ENCODE measurements at places on chromosomes 7 and 10.

DNA sequence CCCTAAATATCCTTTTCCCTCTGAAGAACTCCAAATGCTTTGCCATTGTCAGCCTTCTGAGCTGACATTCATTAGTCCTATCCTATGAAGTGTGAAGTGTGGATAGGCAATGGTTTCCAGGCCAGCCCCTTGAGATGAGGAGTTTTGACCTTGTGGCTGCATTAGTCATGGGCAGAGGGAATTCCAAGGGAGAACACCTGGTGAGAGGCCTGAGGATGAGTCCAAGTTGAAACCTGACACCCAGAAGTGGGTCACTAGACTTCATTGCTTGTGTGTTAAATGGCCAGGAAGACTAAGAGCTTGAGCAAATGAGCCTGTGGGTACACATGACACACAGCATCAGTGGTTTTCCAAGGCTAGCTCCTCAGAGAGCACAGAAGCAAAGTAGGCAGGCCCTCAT lies 260.8 kb downstream of the SKAP2 start:
- DNase-seq: no peak

DNA sequence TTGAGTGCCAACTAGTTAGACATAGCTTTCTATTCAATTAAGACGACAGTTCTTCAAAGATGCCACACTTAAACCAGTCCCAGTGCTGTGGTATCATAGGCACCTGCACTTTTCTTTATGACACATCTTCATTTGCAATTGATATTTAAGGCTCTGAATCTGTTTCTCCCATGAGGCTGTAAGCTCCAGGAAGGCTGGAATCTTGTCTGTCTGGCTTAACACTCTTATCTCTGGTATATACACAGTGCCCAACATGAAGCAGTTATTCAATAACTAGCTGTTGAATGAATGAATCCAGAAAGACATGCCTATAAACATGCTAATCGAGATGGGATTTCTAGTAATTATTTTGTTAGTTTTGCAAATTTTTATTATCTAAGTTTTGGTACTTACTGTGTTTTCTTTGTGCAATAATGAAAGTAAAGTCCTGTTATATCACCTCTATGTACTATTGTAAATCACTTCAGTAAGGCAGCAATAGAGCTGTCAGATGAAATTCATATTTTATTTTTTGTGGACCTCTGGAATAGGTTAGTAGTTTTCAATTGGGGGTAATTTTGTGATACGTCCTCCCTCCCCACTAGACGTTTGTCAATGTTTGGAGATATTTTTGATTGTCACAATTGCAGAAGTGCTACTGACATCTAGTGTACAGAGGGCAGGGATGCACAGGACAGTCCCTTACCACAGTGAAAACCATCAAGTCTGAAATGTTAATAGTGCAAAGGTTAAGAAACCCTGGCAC lies 51.3 kb upstream of the STEAP4 start:
- no peak for DNase-seq

GRCh38 chr7:141558544-141559183 lies 7.5 kb downstream of the AGK start:
- DNase-seq: no peak

GRCh38 chr7:30062587-30062986 lies 34.4 kb downstream of the PLEKHA8 start:
- DNase-seq: peak; percentile 7

DNA sequence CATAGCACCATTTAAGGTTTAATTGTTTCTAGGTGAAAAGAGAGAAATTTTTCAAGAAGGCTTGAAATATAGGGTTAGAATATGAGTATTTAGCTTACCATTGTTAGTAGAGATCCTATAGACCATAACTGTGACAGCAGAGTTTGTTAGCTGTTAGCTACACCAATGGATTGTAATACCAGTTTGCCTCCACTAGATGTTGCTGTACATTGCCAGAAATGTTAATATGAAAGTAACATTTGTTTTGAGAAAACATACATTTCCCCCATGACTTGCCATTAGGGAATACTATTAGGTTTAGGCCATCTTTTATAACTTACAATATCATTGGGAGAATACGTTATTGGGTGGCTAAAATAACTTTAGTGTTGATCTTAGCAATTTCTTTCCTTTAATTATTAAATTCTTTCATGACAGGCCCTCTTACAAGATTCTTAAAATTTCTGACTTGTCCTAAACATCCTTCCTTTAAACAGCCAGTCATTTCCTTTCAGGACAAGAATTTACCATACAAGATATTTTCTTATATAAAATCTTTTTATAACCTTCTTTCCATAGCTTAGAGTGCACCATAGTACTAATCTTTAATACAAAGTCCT lies 39.5 kb downstream of the ZNF117 start:
- DNase-seq: peak; percentile 17

DNA sequence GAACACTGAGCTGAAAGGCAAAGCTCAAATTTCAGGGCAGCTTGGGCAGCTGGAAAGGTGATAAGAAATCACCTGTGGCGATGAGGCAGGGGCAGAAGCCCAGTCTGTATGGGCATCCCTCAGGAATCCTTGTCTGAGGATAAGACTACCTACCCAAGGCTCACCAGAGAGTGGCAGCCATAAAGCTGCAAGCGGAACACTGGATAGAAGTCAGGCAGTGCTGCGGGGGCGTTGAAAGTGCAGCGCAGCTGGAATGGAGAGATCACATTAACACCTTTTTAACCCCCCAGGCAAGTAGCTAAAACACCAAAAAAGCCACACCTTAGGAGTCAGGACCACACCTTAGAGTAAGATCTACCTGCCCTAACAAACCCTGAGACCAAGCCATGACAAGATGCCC lies 38.2 kb downstream of the ABCB5 start:
- no peak for DNase-seq

- no peak for DNase-seq
These were observed 25.9 kb downstream of the ST8SIA6 start for GRCh38 chr10:17428351-17429097.

DNA sequence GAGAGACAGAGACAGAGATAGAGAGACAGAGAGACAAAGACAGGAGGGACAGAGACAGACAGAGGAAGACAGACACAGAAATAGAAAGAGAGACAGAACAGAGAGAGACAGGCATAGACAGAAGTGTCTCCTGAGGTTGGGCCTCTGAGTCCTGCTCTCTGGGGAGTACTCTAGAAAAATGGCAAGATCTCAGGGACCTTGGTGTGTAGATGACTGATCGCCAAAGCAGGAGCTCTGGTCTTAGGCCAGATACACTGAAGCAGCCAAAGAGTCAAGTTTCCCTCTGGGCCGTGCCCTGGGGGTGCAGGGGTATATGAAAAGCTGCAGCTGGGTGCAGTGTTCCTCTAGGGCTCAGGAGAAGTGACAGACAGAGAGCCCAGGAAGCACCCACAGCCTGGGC lies 176.6 kb upstream of the TNS3 start:
- DNase-seq: no peak

Measured in GM18507 (cell line).